Inflammatory macrophage treated with lipopolysaccharide for 4 hours (primary cell): ENCODE measurements at places on chromosomes 3 and 15.
A peak's percentile ranks its signal among the peaks of the same experiment; 100 is the strongest.

DNA sequence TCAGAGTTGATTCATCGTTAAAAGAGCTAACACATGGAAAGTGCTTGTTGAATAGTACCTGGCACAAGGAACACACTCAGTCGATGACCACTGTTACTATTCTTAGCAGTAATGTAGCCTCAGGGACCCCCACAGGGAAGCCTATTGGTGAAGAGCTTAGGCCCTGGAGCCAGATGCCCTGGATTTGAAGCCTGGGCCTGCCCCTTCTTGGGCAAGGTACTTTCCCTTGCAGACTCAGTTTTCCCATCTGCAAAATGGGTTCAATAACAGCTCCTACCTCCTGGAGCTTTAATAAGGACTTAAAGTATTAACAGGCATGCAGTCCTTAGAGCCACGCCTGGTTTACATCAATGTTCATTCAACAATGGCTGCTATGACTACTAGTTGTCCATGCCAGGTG lies 96.9 kb upstream of the WNT5A start:
- no peak for DNase-seq

DNA sequence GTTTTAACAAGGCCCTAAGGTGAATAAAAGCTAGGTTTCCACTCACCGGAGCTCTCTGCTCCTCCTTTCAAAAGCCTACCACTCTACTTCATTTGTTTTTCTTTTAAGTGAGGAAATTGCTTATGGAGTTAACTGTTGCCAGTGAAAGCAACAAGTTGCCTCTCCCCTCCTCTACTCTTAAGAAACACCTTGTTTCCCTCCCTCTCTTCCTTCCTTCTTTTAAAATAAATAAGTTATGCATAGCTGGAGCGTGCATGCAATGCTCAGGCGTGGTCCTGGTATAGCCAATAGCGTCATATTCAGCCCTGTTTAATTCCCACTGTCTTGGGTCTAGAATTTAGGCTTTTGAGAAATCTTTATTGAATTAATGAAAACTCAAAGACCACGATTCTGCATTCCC lies 101.1 kb upstream of the IGF1R start:
- peak; percentile 16 for DNase-seq

DNA sequence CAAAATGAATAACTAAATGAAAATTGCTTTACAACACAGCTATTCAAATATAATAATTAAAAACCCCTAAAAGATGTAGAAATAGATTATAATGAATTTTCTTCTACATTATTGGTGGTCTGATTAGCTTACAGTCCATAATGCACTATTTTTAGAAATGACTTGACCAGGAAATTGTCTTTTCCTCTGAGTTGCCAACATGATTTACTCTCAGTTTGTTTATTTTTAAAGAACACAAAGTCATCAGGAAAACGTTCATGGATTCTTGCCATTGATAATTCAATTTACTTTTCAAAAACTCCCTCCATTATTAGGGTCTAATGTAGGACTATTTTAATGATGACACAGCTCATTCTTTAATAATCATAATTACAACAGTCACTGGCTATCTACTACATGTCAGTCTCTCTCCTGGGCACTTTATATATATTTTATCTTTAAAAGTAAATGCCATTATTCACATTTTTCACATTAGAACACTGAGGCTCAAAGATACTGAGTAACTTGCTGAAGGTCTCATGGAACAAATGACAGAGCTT lies 1.1 kb downstream of the TM4SF18 start:
- DNase-seq, result no peak

DNA sequence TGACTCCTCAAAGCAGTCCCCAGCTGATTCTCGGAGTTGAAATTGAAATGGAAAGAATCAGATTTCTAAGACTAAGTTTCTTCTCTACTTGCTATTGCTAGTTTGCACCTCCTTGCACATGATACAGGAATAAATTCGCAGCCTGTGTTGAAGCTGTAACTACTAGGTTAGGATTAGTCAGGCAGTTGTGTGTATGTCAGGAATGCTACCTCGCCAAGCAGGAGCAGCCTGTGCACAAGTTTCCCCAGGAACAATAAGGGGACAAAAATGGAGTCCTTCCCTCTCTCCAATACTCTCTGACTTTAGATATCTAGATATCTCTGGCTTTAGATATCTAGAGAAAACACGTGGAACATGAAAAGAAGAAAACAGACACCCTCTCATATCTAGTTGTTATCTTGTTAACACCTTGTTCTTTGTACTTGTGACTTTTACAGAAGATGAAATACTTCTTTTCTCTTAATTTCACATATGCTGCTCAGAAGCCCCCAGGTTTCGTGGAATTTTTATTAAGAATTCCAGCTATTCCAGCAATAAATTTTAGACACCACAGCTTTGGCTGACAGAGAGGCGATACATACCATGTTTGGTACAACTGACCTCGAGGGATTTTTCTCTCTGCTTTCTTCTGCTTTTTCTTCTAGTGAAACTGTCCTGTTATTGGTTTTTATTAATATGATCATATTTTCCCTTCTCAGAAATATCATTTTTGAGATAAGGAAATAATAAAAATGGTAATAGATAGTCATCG lies 56.1 kb upstream of the CMSS1 start:
- no peak for DNase-seq

DNA sequence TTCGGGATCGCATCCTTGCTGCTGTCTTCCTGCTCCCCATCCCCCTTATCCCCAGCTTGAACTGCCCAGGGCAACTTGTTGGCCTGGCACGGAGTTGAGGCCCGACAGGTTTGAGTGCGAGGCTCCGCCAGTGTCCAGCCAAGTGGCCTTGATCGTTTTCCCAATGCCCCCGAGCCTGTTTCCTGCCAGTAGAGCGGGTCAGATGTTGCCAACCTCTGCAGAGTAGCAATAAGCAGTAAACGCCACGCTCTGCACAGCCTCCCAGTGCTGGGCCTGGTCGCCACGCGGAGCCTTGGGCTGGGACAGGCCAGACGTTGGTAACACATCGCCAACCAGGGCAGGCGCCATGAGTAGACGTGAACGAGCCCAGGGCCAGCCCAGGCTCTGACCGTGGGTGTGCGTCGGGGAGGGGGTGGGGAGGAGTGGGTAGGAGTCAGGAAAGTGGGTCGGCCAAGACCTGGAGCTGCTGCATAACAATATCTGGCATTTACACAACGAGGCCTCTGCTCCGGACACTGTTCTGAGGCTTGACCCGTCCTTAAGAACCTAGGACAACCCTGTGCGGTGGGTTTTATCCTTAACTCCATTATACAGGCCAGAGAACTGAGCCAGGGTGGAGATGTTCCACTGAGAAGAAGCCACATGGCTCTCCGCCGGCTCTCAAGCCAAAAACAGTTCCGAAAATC lies 444 bp upstream of the ABHD14A start:
- DNase-seq, result no peak

GRCh38 chr3:177680472-177680821 lies 483.2 kb upstream of the TBL1XR1 start:
- no peak for DNase-seq

- peak; percentile 48 for DNase-seq
These were observed 28.0 kb downstream of the ARHGAP31 start for GRCh38 chr3:119322021-119322834.

GRCh38 chr15:63832620-63833019 lies 1.1 kb downstream of the HERC1 start:
- peak; percentile 19 for DNase-seq

DNA sequence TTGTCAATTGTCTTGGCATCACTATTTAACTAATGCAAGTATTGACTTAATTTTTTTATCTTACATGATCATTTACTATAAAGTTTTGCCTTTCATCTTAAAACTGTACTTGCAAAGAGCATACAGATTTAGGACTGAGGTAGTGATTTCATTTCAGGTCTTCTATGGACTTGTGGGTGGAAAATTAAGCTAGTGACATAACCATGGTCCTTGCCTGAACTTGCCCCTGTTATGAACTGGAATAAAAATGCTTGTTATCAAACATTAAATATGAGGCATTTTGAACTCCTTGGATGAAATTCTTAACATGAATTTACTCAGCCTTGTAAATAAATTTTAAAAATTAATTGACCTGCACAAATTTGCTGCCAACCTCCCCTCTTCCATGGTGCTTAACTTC lies 712.0 kb downstream of the NAALADL2 start:
- DNase-seq, result no peak

DNA sequence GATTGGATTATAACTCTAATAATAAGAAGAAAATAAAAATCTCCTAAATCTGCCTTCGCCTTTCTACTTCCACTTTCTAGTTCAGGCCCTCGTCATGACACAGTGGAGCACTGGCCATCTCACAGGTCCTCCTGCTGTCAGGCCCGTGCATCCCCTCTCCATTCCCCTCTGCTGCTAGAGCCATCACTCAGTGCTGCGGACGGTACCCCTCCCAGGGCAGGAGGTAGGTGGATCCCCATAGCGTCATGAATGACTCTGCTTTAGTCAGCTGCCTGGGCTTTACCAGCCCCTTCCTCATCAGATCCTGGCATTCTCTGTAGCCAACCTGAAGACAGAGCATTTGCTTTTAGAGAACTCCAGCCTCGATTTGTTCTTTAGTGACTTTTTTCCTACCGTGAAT lies 12.0 kb upstream of the PPP1R2 start:
- no peak for DNase-seq

DNA sequence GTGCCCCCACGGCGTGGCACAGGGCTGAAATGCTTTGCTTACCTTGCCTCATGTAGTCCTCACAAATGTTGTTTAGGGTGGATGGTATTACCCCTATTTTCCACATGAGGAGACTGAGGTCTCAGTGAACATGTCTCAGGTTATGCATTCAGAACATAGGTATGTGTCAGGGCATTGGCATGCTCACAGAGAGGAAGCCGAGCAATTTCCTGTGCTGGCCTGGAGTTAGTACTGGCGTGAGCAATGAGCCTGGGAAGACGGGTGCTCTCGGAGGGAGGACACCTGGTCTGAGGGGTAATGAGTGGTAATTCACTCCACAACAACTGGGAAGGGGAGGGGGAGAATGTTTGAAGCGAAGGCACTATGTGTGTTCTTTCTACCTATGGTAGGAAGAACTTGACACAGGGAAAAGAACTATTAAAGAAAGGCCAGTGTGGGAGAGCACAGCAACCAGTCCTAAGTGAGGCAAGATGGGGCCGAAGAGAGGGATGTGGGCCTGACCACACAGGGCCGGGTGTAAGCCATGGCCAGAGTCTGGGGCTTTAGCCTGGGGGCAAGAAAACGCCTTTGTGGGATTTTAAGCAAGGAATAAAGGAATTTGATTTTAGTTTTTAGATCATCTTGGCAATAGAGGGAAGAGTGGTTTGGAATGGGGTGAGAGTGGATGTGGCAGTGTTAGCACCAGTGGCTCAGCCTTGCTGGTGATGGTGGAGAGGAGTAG lies 4.9 kb upstream of the FAM131A start:
- no peak for DNase-seq

DNA sequence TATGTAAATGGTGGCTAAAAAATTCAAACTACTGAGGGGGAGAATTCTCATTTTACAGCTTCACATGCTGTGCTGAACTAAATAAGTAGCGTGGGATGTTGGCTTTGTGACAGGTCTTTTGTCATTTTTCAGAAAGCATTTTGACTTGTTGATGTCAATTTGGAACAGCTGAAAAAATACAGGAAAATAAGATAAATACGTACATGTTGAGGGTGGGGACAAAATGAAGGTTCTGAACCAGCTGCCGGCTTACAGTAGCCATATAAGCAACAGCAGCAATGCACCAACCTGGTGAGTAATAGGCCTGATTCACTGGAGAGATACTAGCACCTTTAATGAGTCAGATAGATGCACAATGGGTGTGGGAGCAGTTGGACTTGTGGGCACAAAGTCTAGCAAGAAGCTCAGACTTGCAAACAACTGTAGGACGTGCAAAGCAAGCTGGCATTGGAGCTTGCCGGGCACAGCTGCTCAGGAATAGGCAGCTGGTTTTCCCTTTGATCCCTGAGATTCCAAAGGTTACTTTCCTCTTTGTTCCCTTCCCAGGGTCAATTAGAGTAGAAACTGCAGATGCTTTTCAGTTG lies 12.9 kb downstream of the B3GNT5 start:
- no peak for DNase-seq

DNA sequence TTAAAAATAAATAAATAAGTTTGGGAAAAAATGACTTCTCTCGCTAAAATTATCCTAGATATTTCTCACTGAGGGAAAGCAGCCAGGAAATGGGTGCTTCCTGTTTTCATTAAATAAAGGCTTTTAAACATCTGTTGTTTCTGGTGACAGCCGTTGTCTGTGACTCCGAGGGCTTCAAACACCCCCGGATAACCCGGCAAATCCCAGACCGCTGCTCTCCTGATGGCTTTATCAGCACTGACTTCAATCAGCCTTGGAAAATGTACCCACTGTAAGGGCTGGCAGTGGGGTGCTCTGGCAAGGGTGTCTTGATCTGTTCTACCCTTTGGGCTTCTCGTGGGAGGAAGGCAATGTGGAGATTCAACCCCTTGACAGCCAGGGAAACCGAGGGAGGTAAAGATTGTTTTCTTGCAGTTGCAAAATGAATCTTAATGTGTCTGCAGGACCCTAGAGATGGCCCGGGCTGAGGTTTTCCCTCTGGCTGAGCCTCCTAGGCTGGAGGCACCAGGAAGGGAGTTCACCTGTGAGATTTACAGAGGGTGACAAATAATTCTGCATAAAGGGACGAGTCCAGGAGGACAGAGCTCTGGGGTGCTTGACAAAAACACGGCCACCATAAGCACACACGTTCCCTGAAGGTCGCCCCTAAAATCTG lies 33.6 kb upstream of the SEC13 start:
- no peak for DNase-seq
